ENCODE measurements at places on chromosomes 2 and 18. TPM values are rescaled to one million over a fixed set of nuclear protein-coding genes. Genes with fewer than 3 reads are reported as not detected.

Gene RGPD3
- 0.12 TPM for total RNA-seq

Gene GPBAR1
- total RNA-seq, result 2.6 TPM

Gene SPP2
- not detected for total RNA-seq

Gene ABCB11
- 0.06 TPM for total RNA-seq

Gene SERPINB7
- 0.29 TPM for total RNA-seq

Gene LOXHD1
- total RNA-seq, result 2.7 TPM
